ENCODE measurements at places on chromosomes 4 and X. TPM values are rescaled to one million over a fixed set of nuclear protein-coding genes. Genes with fewer than 3 reads are reported as not detected.

The CFAP299 gene
- total RNA-seq: not detected

The MAGEC2 gene
- not detected for total RNA-seq

DNA sequence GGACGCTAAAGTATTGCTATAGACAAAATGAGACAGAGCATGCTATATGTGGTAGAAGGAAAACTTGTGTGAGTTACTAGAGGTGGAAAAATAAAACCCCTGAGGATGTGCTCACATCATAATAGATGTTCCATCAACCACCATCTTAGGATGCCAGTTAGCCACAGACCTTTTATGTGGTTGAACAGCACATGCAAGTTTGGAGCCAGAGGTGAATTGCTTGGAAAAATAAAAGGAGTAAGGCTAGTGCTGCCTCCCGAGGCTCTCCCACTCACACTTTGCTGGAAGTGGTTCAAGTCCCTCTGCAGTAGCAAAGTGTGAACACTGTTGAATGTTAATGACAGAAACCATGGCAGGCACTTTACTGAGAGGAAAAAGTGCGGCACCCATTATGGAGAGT is 39.4 kb upstream of the PPARGC1A start:
- no peak overlapping the region for H3K27ac ChIP-seq
- no peaks in the 10 kb centered on the region for H3K27me3 ChIP-seq
- no peak for DNase-seq
- no peak overlapping the region for H3K4me3 ChIP-seq

- H3K4me3 ChIP-seq: no peak overlapping the region
- H3K36me3 ChIP-seq: no peaks in the 10 kb centered on the region
- H3K4me1 ChIP-seq: no peaks in the 10 kb centered on the region
- H3K27me3 ChIP-seq: no peaks in the 10 kb centered on the region
- H3K27ac ChIP-seq: no peak overlapping the region
Measured at GRCh38 chr4:39942507-39942906, 35.2 kb downstream of the PDS5A start.
